CD4-positive, alpha-beta T cell (primary cell): ENCODE measurements at places on chromosomes 3 and 15.

GRCh38 chr15:81215983-81216382 is 19.3 kb downstream of the IL16 start:
- no peak for DNase-seq

DNA sequence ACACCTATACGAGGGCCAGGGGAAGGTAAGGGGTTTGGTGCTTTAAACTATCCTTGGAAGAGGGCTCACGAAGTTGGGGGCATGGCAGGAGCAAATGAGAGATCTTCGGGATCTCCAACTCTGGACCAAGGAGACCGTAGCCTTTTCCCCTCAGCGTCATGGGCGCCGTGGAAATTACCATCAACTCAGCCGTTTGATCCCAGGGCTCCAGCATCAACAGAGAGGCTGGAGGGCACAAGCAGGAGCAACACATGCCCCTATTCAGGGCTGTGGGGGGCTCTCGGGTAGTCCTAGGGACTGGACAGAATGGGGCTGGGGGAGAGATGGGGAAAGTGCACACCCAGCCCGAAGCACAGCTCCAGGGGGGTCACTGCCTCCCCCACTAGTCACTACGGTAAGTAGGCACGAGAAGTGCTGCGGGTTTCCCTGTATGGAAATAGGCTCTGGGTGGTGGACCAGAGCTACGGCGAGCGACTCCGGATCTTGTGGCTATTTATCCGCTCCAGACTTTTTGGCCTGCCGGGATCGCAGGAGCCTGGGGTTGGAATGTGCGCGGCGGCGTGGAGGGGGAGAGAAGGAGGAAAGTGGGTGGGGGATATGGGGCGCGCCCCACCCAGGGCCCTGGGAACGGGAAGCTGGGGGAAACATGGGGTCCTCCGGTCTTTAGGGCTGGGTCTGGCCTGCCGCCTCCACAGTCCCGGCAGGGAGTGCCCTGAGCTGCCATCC is 539 bp upstream of the LAMB2 start:
- no peak for DNase-seq

DNA sequence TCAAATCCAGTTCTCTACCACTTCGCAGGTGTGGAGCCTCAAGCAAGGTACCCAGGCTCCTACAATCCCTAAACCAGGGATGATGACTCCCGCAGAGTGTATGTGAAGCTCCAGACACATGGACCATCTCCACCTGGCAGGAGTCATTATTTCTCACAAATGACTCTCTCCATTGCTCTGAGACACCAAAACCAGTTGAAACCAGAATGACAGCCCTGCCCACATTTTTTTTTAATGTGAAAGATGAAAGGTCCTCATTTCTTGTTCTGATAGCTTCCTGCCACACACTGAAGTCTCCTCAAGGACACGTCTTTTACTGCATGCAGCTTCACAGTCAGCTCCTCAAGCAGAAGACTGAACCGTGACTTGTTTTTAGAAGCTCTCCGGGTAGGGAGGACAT is 61.4 kb upstream of the ZBTB38 start:
- peak; percentile 53 for DNase-seq

GRCh38 chr3:129758785-129759320 is 134.7 kb downstream of the TMCC1 start:
- no peak for DNase-seq

DNA sequence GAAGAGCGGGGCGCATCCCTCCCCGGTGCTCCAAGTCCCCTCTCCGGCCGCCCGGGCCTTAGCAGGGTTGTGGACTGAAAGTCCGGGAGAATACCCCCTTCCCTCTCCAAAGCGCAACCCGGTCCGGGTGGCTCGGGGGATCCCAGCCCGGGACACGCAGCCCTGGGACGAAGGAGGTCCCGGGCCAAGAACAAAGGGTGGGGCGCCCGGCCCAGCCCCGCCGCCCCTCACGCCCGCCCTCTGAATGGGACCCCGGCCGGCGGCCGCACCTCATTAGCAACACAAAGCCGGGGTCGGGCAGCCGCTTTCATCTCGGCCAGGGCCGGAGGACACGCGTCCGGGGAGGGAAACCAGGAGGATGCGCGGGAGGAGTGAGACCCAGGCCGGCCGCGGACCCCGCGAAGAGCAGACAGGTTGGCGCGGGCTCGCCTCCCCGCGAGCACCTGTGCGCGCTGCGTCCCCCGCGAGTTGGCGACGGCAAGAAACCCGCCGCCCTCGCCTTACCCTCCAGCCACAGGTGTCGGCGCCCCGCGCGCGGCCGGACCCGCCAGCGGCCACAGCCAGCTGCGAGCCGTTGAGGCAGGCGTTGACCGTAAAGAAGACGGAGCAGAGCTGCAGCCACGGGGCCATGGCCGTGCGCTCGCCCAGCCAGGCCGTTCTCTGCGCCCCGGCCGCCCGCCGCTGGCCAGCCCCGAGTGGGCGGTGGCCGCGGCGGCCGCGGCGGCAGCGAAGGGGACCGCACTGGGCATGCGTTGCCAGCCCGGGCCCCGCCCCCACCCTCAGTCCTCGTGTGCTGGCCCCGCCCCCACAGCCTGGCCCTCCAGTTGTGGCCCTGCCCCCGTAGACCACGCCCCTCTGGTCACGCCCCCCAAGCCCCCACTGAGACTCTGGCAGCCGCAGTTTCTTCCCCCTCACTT is at the start of gene IL17RD:
Gene IL17RD, minus strand, starts transcription at position 697 of the 917 bp plus-strand sequence. Its CDS starts 67 bp downstream, at position 630.
- DNase-seq = peak; percentile 8

DNA sequence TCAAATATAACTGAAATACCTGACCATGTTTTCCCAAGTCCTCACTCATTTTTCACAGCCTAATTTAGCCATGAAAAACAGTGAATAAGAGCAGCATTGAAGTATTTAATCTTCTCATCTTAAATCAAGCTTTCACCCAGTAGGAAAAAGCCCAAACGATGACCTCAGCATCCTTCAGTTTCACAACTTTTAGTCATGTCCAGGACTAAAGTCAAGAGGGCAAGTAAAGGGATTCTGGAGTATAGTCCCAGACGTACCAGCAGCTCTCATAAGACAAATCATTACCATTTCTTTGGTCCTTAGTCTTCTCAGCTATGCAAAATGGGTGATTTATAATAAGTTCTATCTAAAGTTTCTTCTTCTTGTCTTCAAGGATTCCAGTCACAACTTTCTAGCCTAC is 237.3 kb downstream of the IL5RA start:
- no peak for DNase-seq

DNA sequence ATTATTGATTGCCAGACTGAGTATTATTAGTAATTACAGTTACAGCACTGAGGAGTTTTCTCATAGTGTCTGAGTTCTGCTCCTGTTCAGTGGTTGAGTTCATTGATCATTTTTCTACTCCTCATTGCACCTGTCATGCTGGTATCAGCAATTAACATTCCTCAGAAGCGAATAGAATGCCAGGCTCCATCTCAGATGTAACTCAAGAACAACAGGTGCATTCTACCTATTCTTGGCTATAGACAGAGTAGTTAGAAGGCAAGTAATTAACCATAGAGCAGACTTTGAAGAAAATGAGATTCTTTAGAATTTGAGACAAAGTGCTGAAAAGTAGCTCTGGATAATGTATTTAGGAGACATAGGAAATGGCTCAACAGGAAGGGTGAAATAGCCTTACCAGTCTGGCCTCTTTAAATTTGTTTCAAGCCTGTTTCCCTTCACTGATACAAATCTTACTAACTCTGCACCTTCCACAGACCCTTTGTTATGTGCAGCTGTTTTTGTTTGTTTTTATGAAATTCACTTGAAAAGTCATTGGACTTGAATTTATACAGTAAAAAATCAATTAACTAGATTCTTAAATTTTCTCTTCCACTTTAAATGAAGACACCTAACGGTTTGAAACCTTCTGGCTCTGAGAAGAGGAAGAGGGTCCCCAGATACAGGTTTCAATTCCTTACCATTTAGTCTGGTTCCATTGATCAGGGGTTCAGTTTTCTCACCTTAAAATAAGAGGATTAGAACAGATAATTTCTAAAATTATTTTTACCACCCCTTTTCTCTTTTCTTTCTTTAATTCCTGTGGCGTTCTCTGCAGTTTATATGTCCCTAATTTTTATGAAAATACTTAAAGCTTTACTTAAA is 109.6 kb downstream of the FNDC3B start:
- no peak for DNase-seq

- DNase-seq = no peak
These were observed 175.0 kb downstream of the OPA1 start for GRCh38 chr3:193768070-193768394.

- no peak for DNase-seq
These were observed 55.5 kb upstream of the HES1 start for GRCh38 chr3:194080436-194080835.

GRCh38 chr15:75229191-75230015 is 27.7 kb downstream of the C15orf39 start:
- no peak for DNase-seq

DNA sequence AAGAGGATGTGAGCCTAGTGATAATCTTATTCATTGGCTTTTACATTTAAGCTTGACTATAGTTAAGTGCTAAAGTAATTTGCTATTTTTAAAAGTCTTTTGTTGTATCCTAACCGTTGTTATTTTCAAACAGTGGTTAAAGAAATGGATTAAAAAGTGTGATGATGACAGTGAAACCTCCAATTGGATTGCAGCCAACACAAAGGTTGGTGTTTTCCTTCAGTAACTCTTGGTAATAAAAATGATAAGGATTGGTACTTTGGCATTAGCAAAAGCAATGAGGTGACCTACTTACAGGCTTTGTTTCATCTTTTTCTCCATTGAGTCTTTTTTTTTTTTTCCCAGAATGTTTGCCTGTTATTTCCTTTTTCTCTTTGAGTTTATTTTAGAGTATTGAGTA is 87.5 kb upstream of the GOLGA6B start:
- DNase-seq = no peak

GRCh38 chr3:140055092-140055791 is 120.3 kb downstream of the CLSTN2 start:
- DNase-seq = no peak

GRCh38 chr3:71247221-71247957 is 336.1 kb downstream of the FOXP1 start:
- DNase-seq = peak; percentile 30

DNA sequence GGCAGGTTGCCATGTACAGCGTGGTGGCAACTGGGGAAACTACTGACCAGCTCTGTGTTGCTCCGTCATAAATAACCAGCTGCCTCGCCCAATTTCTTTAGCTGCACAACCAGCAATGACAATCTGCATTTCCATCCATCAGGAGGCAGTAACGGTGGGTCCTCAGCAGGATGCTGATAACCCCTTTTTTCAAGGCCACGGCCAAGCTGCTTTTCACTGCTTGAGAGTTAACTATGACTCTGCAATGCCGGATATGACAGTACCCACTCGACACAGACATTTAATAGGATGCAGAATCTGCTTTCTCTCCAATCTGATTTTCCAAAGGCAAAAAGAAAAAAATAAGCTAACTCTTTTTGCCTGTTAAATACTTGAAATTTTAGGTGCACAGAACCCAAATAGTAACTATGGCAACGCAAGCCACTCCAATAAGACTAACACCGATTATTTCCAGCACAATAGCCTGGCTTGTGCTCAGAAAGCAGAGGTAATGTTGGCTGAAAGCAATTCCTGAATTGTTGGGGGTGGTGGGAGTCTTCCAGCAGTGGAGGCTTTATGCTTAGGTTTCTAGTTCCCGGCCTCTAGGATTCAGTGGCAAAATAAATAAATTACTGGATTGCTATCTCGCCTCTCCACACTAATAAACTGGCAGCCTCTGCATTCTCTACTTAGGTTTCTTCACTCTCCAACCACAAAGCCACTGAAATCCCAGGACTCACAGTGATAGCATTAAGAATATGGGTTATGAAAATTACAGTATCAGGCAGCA is 31.2 kb upstream of the SRGAP3 start:
- DNase-seq = no peak

DNA sequence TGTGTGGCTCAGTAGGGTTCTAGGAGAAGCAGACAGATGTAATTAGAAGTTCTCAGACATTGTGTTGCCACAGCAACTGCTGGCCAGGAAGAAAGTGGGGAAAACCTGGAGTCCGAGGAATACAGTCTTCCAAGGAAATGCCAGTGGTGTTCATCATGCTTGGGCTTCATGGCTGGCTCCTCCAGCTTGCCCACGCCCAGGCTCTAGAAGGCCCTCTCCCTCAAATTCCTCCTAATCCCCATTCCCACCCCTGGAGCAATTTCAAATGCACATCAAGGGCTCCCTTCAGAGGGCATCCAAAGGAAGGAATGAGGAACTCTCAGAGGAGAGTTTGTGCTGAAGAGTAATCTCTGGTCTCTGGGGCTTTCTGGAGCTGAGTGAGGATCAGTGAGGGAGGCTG is 21.9 kb downstream of the FSTL1 start:
- no peak for DNase-seq

DNA sequence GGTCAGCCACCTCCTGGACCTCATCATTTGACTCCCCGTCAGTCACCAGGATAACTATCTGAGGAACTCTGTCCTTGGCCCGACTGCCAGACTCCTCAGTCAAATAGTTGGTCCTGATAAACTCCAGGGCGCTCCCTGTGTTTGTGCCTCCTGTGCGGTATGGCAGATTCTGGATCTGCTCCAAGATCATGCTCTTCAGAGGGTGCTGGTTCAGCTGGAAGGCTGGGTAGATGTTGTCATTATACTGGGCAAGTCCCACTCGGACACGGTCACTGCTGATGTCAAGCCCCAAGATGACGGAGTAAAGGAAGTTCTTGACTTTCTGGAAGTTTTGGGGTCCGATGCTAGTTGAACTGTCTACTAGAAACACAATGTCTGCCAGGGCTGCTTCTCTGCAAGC is 31.1 kb upstream of the CAPN7 start:
- no peak for DNase-seq

DNA sequence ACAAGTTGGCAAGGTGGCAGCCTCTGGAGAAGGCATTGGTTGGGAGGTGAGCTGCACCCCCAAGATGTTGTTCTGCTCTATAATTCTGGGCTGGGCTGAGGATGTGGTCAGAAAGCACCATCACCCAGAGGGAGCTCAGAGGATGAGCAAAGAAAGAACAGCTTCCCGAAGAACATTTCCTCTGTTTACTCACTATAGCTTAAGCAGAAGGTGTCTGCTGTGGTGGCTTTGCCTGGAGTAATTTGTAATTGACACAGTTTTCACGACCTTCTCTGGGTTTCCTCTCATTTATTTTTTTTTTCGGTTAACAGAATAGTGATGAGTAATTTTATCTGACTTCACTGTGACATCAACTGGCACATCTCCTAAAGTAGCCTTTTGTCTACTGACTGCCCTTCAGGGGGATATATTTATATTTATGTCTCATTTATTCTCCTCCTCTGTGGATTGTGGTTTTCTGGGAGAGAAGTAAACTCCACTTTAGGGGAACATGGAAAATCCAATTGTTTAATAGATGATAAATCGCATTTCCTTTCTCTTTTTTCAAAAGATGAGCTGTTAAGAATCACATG is 49.5 kb upstream of the ABHD17C start:
- DNase-seq = no peak
